ENCODE measurements at places on chromosomes 2 and 18. TPM values are rescaled to one million over a fixed set of nuclear protein-coding genes. Genes with fewer than 3 reads are reported as not detected.

DNA sequence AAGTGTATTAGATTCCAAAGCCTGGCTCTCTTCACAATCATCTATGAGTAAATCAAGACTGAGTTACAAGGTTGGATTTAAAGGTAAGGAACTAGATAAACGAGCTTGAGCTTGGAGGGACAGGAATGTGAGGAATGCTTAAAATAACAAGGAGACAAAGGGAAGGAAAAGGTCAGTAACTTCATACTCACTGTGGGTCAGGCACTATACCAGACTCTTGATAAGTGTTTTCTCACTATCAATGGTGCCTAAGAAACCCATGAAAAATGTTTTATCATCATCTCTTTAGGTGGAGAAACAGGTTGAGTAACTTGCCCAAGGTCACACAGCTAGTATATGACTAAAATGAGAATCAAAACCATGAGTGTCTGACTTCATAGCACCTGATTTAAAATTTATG lies 212.1 kb downstream of the CDH2 start:
- DNase-seq, result peak; percentile 7

DNA sequence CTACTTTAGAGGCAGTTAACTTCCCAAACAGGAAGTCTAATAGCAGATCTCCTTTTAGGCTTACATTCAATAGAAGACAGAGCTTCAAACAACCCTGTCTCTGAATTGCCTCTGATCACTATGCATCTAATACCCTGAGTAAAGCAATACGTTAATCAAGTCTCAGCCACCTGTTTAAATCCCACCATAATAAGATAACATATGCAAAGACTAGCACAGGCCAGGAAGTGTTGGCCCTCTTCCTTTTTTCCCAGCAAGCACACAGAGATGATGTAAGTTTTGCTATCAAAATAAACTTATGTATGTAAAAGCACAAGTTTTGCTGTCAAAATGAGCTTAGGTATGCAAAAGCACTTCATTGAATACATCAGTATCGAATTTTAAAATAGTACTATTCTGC lies 385.5 kb downstream of the RND3 start:
- no peak for DNase-seq

- no peak for DNase-seq
These were observed 86.9 kb upstream of the LMAN1 start for GRCh38 chr18:59446012-59446411.

- DNase-seq, result no peak
These were observed 93.9 kb downstream of the INHBB start for GRCh38 chr2:120439637-120440384.

- no peak for DNase-seq
These were observed 200.0 kb downstream of the TWIST2 start for GRCh38 chr2:239047861-239048260.

DNA sequence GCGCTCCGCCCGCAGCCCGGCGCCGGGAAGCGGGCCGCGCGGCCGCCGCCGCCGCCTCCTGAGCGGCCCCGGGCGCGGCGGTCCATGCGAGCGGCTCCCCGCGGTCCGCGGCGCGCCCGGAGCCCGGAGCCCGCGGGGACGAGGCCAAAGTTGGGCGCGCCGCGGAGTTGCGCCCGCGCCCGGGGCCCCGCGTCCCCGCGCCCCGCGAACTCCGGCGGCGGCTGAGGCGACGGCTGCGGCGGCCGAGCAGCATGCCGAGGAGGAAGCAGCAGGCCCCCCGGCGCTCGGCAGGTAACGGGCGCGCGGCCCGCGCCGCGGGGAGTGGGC lies 992 bp downstream of the TSHZ1 start:
- DNase-seq, result no peak

DNA sequence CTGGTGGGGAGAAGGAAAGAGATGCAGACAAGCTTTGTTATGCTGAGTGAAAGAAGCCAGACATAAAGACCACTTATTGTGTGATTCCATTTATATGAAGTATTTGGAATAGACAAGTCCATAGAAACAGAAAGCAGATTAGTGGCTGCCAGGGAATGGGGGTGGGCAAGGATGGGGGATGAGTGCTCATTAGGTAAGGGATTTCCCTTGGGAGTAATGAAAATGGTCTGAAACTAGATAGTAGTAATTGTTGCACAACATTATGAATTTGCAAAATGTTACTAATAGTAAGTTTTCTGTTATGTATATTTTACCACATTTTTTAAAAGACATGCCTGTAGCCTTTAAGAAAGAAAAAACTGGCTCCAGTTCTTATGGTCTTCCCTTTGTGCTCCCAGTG lies 154.9 kb downstream of the LNPK start:
- DNase-seq, result no peak

LGALSL gene
- 36.9 TPM for total RNA-seq

DLX1 gene
- total RNA-seq, result 1.2 TPM

PDE11A gene
- total RNA-seq, result 0.25 TPM

METTL21A gene
- 31.0 TPM for total RNA-seq

CNDP2 gene
- 113 TPM for total RNA-seq

RIT2 gene
- not detected for total RNA-seq

SLC9A4 gene
- 1.4 TPM for total RNA-seq

CCDC148 gene
- total RNA-seq, result 6.3 TPM

PDIA6 gene
- 384 TPM for total RNA-seq

BOD1L2 gene
- total RNA-seq, result not detected

TNFRSF11A gene
- total RNA-seq, result 0.16 TPM

Measured in Caco-2 (cell line).